Esophagus muscularis mucosa (tissue), 4 donors: ENCODE measurements at places on chromosomes 11 and 22. TPM values are rescaled to one million over a fixed set of nuclear protein-coding genes. Genes with fewer than 3 reads are reported as not detected.

GRCh38 chr11:8097062-8097461 is 16.1 kb downstream of the TUB start:
- no peak for DNase-seq

GRCh38 chr11:34599406-34599945 is 21.4 kb upstream of the EHF start:
- no peak for DNase-seq

GRCh38 chr11:3797329-3798090 is at the start of gene NUP98:
Gene NUP98 (minus strand): TSS chr11:3797554. CDS start chr11:3782117, 15,437 bp downstream.
- DNase-seq = peak; percentile 100

GRCh38 chr11:8008212-8008611 is 21.1 kb downstream of the EIF3F start:
- DNase-seq = peak; percentile 55

The CDON gene
- 27.2 TPM for total RNA-seq

- no peak for DNase-seq
These were observed 20.3 kb downstream of the FAM118B start for GRCh38 chr11:126231725-126232459.

DNA sequence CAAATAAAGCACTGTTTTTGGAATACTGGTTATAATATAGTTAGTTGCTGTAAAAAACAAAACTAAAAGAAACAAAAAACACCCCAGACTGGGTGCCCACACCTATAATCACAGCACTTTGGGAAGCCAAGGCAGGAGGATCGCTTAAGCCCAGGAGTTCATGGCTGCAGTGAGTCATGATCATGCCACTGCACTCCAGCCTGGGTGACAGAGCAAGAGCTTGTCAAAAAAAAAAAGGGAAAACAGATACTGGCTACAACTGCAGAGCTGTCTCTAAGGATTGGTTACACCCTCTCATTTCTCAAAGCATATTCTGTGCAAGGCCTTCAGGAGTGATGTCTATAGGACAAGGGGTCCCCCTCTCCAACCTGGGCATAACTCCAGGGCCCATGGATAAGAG is 14.6 kb upstream of the STK33 start:
- DNase-seq = peak; percentile 34

GRCh38 chr11:120941000-120941399 is 82.9 kb upstream of the TBCEL start:
- DNase-seq = no peak

The PTPN5 gene
- total RNA-seq = 3.6 TPM

DNA sequence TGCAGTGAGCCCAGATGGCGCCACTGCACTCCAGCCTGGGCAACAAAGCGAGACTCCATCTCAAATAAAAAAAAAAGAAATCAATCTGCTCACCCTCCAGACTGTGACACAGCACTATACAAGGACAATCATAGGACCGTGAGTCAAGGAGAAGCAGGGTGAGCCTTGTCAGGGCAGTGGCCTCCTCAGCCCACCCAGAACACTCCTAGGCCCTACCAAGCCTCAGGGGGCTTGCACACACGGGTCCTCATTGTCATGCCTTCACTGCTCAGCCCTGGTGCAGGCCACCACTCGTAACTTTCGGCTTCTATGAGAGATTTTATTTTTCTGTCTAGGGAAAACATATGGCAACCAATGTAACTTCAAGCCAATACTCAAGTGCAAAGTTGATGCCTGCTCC is 35.8 kb downstream of the DGCR2 start:
- DNase-seq = no peak

DNA sequence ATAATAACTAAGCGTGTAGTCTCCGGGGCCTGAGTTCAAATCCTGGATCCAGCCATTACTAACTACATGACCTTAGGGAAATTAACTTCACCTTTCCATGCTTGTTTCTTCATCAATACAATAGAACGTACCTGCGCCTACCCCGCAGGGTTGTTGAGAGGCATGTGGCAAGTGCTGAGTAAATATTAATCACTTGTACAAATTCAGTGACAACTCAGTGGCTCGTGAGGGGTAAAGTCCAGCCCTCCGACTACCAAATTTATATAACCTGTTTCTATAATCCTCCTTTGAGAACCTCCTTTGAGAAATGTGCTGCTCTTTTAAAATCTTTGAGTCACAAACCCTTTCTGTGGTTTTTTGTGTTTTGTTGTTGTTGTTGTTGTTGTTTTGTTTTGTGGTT is 49.8 kb downstream of the FEZ1 start:
- no peak for DNase-seq

The OR6T1 gene
- not detected for total RNA-seq

The PKDREJ gene
- total RNA-seq = not detected

DNA sequence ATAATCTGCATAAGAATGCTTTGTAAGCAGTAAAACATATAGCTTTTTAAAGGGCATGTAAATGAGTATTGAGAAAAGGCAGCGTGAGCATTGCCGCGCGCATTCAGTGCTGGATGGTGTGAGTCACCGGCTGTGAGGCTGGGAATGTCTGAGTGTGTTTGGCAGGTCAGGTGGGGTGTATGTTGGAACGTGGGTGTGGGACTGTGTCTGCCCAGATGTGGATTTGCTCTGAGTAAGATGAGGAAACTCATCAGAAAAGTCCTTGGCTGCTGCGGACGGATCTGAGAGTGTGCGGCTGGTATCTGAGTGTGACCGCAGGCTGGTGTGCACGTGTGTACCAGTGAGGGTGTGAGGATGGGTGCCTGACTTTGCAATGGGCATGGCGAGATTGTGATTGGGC is 66.2 kb upstream of the NECTIN1 start:
- DNase-seq = no peak

The MPST gene
- total RNA-seq = 205 TPM

The ATL3 gene
- 149 TPM for total RNA-seq

DNA sequence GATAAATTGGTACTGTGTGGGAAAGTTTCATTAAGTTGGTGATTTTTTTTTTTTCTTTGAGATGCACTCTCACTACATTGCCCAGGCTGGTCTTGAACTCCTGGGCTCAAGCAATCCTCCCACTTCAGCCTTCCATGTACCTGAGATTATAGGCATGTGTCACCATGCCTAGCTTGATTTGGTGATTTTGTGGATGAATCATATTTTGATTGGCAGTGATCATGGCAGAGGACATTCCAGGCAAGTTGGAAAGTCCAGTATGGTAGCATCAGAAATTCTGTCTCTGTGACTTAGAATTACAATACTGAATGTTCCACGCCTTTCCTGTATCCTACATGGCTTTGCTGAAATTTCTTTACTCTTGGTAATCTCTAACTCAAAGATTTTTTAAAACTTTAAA is 49.4 kb downstream of the HORMAD2 start:
- DNase-seq = no peak

- no peak for DNase-seq
These were observed 213.8 kb downstream of the DSCAML1 start for GRCh38 chr11:117583063-117583801.

DNA sequence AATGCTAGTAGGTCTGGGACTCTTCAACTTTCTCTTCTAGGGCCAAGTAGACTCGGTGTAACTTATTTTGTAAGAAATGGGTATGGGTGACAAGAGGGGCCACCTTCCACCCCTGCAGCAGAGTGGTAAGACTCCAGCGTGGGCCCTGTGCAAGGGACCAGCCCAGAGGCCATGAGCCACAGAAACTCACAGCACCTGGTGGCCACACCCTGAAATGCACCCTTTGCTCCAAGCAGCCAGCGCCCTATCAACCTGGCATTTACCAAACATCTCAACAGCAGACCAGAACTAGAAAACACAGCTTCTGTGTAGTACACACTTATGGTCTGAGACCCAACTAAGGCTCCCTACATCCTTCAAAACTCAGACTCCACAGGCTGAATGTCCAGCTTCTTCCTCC is 5.7 kb downstream of the CDCA5 start:
- no peak for DNase-seq

The CHRDL2 gene
- not detected for total RNA-seq

The TRIM49 gene
- total RNA-seq = not detected

The APOBEC3A gene
- total RNA-seq = 0.58 TPM

DNA sequence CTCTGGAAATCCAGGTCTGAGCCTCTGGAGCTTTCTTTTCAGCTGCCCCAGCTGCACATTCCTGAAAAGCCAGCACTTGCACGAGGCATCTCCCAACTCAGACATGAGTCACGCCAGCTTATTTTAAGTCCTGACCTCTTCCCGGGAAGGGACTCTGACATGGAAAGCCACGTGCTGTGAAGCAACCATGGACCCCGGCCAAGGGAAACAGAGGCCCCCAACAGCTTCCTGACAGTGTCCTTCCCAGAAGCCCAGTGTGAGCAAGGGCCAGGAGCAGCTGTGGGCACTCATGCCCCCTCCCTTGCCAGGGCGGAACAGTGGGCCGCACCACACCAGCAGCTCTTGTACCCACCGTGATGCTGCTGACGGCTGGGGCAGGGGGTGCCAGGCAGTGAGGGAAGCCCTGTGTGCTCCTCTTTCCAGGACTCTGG is 118.8 kb upstream of the CADM1 start:
- no peak for DNase-seq

- no peak for DNase-seq
These were observed 10.6 kb upstream of the IFTAP start for GRCh38 chr11:36583667-36584066.

The PATE4 gene
- total RNA-seq = not detected

DNA sequence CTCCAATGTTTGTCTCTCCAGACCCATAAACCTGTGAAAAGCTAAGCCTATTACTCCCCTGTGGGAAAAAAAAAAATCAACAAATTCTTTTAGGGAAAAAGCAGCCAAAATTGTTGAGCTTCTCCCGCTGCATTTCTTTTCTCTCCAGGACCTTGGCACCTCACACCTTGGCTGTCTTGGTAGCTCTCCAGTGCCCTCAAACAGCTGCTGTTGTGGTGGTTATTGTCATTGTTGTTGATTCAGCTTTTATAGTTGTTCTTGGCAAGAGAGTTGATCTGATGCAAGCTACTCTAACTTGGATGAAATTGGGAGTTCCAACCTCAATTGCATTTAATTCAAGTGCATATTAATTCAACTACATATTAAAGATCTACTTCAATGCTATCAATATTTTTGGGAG is 516.9 kb upstream of the LARGE1 start:
- DNase-seq = no peak

GRCh38 chr11:36214480-36214879 is 74.7 kb downstream of the COMMD9 start:
- DNase-seq = no peak

DNA sequence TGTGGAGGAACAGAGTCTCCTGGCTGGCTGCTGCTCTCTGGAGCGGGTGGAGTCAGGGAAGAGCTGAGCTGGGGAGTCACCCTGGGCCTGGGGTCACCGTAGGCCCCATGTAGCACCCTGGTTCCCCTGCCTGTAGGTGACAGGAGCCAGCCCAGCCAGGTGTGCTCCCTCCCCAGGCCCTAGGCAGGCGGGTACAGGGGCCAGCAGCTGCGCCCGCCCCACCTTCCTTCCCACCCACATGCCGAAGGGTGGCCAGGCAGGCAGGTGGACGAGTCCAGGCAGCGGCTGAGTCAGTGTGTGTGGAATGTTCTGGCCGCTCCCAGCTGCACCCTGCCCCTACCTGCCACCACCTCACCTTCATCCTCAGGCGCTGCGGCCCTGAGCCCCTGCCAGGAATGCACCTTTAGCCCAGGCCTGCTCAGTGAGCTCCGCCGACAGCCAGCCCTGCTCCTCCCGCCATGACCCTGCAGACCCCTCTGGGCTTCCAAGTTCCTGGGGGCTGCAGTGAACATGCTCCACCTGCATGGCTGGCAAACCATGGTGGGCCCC is 654 bp upstream of the SYT8 start:
- DNase-seq = no peak

The VSTM5 gene
- total RNA-seq = 0.17 TPM

GRCh38 chr11:34613552-34614056 is 7.3 kb upstream of the EHF start:
- DNase-seq = no peak

DNA sequence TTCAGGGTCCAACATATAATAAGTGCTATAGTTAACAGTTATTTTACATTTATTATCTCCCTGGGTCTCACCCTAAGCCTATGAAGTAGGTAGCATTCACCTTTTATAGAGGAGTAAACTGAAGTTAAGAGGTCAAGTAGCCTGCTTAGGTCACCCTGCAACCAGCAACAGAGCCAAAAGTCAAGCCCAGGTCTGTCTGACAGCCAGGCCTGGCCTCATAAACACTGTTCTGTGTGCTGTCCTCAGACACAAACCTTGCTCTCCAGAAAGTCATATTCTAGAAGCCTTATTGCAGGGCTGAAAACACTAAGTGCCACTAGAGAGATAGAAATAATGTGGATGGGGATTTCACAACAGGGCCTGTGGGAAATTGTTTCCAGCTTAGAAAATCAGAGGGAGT is 59.3 kb downstream of the BDNF start:
- no peak for DNase-seq

The UBQLN3 gene
- 0.13 TPM for total RNA-seq

DNA sequence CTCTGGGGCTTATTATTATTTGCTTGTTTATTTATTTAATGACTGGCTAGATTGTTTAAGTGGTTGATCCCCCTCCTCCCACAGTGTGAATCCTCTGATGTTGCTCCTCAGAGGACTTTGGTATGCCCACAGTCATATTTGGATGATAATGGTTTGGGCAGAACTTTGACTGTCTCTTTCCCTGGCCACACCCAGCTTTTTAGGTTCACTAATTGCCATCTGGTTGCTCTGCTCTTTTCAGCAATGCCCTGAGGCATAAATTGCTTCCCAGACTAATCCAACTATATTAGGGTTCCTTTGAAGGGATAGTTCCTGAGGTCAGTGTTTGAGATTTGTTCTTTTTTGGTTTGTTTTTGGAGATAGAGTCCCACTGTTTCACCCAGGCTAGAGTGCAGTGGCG is 99.3 kb upstream of the RRM1 start:
- DNase-seq = no peak

The PRR33 gene
- not detected for total RNA-seq

- DNase-seq = peak; percentile 87
These were observed 105.3 kb downstream of the MORC2 start for GRCh38 chr22:30863081-30863833.

- no peak for DNase-seq
These were observed 1136.9 kb downstream of the BRD1 start for GRCh38 chr22:48690583-48691317.
